Left colon (tissue), 2 donors: ENCODE measurements at places on chromosomes 1 and 21. TPM values are rescaled to one million over a fixed set of nuclear protein-coding genes. Genes with fewer than 3 reads are reported as not detected.

- DNase-seq = peak; percentile 78
These were observed 11.5 kb downstream of the MCL1 start for GRCh38 chr1:150567717-150568593.

DNA sequence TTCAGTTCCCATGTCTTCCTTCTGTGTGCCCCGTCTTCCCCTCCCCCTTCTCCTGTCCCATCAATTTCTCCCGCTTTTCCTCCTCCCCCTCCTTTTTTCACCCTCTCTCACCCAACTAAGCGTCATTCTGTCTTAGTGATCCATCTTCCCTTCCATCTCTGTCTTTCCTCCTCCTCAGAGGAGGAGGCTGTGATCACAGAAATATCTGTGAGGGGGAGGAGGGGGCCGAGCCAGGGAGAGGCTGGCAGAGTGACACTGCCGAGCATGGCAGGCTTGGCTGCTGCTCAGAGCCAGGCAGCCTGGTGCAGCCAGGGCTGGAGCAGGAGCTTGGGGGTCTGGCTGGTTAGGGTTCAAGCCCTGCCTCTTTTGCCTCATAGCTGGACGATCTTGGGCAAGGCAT lies 7.6 kb downstream of the HTR6 start:
- no peak for DNase-seq

DNA sequence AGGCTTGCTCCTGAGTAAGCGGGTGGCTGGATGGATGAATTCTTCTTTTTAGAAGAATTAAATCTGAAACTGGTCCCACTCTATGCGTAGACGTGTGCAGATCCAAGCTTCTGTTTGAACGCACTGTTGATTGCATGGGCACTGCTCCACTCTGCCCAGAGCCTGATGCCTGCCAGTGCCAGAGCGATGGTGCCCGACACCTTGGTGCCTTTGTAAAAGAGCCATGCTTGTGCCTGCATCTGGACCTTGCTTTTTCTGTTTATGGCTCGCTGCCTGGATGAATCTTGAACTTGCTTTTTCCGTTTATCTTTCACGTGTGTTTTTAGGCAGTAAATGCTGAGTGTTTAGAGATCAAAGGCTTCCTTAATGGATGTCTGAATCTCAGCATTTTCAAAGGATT lies 15.0 kb upstream of the PWP2 start:
- DNase-seq = no peak

- no peak for DNase-seq
These were observed 332.1 kb downstream of the PTPRC start for GRCh38 chr1:198970916-198971315.

- no peak for DNase-seq
These were observed 14.9 kb upstream of the CD247 start for GRCh38 chr1:167532964-167533824.

DNA sequence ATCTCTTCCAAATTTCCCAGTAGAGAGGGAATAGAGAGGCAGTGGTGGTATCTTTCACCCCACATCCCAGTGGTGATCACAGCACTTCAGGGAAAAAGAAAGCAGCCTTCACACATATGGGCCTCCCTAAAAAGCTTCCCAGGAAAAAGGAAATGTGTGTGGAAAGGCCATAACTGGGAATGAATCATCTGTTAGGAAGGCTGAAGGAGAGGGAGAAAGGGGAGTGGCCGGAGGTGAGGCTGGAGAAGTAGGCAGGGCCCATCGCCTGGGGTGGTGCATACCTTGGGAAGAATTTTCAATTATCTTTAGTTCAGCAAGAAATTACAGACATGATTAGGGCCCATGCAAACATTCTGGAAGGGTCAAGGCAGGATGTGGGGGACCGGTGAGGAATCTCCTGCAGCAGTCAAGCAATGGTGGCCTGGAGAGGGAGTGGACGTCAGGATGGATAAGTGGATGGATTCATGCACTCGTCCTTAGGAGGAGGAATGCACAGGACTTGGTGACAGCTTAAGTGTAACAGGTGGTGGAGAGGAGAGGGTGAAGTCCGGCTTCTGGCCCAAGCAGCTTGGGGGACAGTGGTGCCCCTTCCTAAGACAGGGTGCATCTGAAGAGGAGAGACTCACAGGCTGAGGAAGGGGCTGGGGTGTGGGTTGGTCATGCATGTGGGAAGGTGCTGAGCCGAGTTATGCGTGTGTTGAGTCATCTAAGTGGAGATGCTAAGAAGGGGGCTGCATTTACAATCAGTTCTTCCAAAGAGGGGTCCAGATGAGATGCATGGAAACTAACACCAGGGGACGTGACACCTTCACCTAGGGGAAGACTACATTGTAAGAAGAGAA lies 17.9 kb downstream of the HIVEP3 start:
- peak; percentile 39 for DNase-seq

DNA sequence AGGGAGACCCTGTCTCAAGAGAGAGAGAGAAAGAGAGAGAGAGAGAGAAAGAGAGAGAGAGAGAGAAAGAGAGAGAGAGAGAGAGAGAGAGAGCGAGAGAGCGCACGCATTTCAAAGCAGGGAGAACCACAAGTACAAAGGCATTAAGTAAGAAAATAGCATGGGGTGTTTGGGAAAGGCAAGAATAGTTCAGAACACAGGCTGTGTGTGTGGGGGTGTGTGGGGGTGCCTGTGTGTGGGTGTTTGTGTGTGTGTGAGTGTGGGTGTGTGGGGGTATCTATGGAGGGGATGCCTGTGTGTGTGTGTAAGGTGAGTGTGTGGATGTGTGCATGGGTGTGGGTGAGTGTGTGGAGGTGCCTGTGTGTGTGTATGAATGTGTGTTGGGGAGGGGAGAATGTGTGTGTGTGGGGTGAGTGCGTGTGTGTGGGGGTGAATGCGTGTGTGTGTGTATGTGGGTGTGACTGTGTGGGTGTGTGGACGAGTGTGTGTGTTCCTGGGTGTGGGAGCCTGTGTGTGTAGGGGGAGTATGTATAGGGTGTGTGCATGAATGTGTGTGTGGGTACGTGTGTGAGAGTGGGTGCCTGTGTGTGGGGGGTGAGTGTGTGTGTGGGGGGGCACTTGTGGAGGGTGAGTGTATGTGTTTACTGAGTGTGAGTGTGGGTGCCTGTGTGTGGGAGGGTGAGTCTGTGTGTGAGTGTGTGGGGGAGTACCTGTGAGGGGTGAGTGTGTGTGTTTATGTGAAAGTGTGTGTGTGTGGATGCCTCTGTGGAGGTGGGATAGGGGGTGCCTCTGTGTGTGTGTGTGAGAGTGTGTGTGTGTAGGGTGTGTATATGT lies 19.1 kb upstream of the HDAC1 start:
- DNase-seq = no peak

The TMPRSS15 gene
- total RNA-seq = not detected

- DNase-seq = no peak
These were observed 1.3 kb downstream of the KMO start for GRCh38 chr1:241533326-241534115.

- DNase-seq = no peak
These were observed 68.6 kb upstream of the HSPA13 start for GRCh38 chr21:14451546-14451945.

DNA sequence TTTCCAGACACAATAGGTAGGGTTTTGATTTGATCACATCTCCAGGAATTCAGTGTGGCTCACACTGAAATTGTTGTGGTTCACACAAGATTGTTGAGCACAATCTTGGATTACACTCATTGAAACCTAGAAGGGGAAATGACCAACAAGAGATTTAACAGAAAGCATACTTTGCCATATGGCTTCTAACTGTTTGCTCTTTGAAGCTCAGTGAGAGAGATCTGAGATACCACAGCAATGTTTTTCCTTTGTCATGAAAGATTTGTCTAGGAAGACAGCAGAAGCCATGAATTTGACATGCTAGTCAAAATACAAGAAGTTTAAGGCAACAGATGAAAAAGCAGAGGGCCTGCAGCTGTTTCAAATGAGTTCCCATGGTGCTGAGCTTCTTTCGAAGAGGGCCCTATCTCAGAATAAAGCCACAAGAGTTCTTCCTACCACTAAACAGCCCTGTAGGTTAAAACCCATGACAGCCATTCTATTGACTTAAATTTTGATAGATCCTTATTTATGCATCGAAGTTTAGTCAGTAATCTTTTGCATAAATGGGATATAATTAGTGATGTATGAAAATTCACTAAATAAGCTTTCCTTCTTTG lies 650.4 kb downstream of the LTN1 start:
- DNase-seq = no peak

- DNase-seq = no peak
These were observed 181.5 kb upstream of the C1orf105 start for GRCh38 chr1:172238965-172239364.

- no peak for DNase-seq
These were observed 33.7 kb downstream of the CTTNBP2NL start for GRCh38 chr1:112429749-112430148.

DNA sequence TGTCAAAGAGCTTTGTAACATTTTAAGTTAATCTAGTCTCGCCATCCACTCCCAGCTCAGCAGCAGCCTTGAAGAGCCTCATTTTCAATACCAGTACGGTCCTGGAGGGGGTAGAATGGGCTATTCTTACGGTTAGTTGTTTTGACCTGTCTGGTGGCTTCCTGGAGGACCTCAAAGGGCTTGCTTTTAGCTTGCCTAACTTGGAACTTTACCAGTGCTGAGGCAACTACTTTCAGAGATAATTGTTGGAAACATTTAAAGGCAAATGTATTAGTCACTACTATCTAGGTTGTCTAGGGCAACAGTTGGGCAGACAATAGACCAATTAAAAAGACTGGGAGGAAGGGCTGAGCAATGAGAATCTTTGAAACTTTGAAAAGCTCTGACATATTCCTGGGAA lies 56.0 kb downstream of the TTLL7 start:
- DNase-seq = no peak

The OR2L8 gene
- not detected for total RNA-seq

The SLFNL1 gene
- 0.61 TPM for total RNA-seq

DNA sequence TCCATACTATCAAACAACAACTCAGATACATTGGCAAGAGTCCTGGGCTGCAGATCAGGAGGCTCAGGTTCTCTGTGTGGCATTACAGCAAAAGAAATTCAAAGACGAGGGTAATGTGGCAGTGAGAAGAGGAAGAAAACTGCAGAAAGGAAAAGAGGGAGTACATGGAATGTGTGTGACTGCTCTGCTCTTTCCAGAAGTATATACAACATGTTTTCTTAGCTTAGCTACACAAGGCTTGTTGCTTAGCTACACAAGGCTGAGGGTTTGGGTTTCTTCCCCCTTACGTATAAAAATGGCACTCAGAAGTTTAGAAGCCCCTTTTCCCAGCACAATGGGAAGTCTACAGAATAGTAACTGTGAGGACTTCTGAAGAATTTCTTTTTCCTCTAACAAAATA lies 86.0 kb downstream of the PRRX1 start:
- DNase-seq = no peak

- DNase-seq = no peak
These were observed 78.9 kb upstream of the F3 start for GRCh38 chr1:94620345-94621031.

DNA sequence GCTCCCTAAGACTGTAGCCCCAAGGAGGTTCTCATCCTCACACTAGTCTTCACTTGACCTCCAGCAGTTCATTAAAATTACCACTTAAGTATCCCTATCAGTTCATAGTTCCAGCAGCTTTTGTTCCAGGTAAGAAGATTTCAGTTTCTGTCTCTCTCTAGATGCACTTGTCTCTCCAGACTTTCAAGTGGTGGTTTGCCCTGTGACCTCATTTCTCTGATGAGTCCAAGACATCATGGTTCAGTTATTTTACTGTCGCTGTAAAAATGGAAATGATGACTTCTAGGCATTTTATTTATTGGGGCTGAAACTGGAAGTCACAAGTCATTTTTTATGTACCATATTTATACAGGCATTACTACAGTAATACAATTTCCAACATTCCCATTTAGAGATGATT lies 17.9 kb upstream of the RGS18 start:
- DNase-seq = no peak

The ELAPOR1 gene
- 121 TPM for total RNA-seq

DNA sequence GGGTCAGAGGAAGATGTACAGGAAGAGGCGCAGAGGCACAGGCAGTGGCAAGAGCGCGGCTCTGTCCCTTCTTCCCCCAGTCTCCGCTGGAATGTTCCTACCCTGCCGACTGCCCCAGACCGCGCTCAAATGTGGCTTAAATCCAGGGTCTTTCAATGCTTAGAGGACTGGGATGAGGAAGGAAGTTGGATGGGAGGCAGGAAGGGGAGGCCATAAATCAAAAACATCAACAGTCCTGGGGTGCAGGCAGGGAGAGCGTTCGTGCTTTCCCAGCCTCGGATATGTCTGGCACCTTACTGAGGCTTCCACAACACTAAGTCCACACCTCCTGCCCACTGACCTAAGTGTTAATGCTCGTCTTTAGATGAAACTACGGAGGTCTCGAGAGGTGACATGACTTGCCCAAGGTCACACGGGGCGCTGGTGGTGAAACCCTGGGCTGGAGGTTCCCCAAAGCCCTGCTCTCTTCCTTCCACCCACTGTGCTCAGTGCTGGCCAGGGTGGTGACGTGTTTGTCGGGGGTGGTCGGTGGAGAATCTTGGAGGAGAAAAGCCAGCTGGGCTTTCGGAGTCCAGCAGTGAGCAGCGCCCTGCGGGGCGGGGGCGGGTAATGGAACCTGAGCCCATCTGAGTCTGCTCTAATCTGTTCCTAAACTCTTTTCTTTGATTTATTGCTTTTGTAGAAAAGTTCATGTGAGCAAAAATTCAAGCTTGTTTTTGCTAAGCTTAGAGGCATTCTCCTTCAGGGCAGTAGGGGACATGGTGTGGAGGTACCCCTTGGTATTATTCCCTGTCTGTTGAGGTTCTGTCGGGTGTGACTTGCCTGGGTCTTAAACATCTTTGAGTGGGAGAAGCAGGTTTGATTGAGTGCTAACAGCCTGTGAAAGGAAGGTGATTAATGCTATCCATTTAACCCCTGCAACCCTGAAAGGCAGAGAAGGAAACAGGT lies 708 bp downstream of the CDA start:
- peak; percentile 42 for DNase-seq

The TGFB2 gene
- total RNA-seq = 0.49 TPM

DNA sequence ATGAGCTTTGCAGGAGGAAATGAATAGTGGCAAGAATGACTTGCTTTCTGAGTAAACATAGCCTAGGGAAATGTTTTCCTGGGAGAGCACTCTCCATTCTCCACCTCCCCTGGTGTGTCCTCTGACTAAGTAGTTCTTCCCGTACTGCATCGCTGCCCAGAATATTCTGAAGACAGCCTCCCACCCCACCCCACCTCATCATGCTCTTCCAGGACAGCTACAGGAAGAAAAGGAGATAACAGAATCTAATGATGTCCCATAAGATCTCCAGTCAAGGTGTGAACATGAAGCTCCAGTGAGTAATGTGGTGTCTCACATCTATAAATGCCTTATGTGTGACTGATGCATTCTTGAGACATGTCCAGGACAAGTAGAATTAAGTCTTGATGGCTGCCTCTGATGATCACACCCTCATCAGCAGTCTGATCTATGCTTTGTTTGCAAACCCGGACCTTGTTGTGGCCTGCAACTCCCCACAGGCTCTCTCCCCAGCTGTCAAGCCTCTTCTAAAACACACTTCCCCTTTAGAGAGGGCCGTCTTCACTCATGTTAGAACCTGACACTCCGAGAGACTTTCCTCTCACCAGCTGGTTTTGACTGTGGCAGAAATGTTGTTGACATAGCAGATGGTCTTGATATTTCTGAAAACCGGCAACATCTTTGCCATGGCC lies 183.0 kb downstream of the CYYR1 start:
- no peak for DNase-seq

The PGLYRP4 gene
- not detected for total RNA-seq
